GOT3 (cell line): ENCODE measurements at places on chromosomes 12 and 14.

GRCh38 chr12:60494244-60494643, 898.4 kb downstream of the SLC16A7 start:
- DNase-seq = no peak

- no peak for DNase-seq
These were observed 90.7 kb upstream of the NOS1 start for GRCh38 chr12:117452112-117452511.

GRCh38 chr12:49894751-49895148, 8.9 kb downstream of the FAIM2 start:
- no peak for DNase-seq

DNA sequence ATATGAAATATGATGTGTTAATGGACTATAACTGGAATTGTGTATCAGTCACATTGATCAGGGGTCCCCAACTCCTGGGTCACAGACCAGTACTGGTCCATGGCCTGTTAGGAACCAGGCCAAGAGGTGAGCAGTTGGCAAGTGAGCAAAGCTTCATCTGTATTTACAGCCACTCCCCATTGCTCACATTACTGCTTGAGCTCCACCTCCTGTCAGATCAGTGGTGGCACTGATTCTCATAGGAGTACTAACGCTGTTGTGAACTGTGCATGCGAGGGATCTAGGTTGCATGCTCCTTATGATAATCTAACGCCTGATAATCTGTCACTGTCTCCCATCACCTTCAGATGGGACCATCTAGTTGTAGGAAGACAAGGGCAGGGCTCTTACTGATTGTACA, 72.3 kb downstream of the CDK17 start:
- DNase-seq = no peak

GRCh38 chr14:102633906-102634595, 41.6 kb downstream of the RCOR1 start:
- DNase-seq = no peak

DNA sequence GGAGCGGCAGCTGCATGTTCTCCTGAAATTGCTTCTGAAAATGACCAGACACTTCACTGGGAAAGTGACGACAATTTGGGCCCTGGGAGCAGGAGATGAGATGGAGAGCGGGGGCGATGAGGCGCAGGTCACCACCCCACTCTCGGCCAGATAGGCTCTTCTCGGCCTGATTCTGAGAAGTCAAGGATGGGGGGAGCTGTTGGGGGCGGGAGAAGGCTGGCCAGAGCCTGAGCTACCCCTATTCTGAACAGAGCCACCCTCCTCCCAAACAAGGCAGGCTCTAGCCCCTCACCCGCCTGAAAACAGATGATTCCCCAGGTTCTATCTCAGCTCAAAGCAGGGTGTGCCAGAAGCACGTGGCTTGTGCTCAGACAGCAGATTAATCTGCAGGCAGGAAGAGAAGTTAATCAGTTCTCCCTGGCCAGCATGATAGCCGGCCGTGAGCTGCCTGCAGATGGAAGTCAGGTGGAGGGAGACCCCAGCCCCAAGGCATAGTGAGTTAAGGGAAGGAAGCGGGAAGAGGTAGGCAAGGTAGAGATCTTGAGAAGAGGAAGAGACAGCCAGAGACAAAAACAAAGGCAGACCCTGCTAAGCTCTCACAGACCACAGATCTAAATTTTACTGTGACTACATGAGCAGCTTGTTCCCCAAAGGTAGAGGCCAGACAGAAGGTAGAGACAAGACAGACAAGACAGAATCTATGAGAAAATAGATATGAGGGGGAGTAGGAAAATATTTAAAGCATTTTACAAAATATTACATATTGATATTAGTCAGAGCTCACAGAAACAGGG, 10.9 kb upstream of the TAC3 start:
- DNase-seq = no peak

- no peak for DNase-seq
These were observed 35.7 kb downstream of the DCAF5 start for GRCh38 chr14:69117020-69117767.

- no peak for DNase-seq
These were observed 807.3 kb upstream of the TMEM132C start for GRCh38 chr12:127459687-127460086.
